ENCODE measurements at places on chromosomes 4 and X. TPM values are rescaled to one million over a fixed set of nuclear protein-coding genes. Genes with fewer than 3 reads are reported as not detected.

The FRAS1 gene
- 2.3 TPM for polyA plus RNA-seq

The RAB39B gene
- polyA plus RNA-seq = 0.86 TPM

The XPNPEP2 gene
- polyA plus RNA-seq = 6.4 TPM

The BST1 gene
- polyA plus RNA-seq = 1.2 TPM

The SPATA18 gene
- polyA plus RNA-seq = 0.47 TPM

The GYPE gene
- 0.15 TPM for polyA plus RNA-seq

The TMEM184C gene
- polyA plus RNA-seq = 12.0 TPM
